Effector memory CD8-positive, alpha-beta T cell (primary cell): ENCODE measurements at places on chromosomes 12 and 14.
A peak's percentile ranks its signal among the peaks of the same experiment; 100 is the strongest.

DNA sequence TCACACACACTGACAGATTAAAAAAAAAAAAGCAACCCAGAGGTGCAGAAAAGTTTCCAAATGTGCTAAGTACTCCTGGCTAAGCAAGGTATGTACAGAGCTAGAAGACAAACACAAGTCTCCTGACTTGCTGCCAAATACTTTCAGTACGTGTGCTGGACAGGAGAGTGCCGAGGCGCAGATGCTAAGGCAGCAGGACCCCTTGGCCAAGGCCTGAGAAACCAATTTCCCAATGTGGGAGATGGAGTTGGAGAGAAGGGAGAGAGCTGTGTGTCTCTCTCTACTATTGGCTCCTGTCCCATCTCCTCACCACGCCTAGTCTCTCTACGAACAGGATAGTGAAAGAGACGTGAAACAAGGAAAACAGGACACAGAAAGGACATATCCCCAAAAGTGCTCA is 5.3 kb downstream of the SPRYD3 start:
- peaks cover 69% of the 10 kb centered on the region for H3K36me3 ChIP-seq
- H3K27ac ChIP-seq: no peak overlapping the region
- DNase-seq: no peak
- H3K27me3 ChIP-seq: no peaks in the 10 kb centered on the region
- H3K4me1 ChIP-seq: peaks cover 38% of the 10 kb centered on the region
- H3K4me3 ChIP-seq: no peak overlapping the region

DNA sequence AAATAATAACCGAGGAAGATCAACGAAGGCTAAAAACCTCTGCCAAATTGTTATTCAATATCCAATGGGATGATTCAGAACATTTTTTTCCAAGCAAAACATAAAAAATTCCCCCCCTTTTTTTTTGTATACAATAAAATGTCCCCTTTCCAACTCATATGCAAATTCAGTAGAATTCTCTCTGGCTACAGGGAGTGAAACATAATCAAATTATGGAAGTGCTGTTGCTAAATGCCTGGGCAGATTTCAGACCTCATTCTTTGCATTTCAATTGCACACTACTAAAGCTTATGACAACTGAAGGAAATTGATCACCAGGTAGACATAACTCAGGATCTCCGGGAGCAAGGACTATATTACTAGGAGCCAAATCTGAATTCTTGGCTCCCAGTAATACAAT is 51.0 kb downstream of the LMNTD1 start:
- H3K27me3 ChIP-seq: peaks cover 11% of the 10 kb centered on the region
- H3K36me3 ChIP-seq: no peaks in the 10 kb centered on the region
- no peak overlapping the region for H3K27ac ChIP-seq
- H3K4me3 ChIP-seq: no peak overlapping the region

DNA sequence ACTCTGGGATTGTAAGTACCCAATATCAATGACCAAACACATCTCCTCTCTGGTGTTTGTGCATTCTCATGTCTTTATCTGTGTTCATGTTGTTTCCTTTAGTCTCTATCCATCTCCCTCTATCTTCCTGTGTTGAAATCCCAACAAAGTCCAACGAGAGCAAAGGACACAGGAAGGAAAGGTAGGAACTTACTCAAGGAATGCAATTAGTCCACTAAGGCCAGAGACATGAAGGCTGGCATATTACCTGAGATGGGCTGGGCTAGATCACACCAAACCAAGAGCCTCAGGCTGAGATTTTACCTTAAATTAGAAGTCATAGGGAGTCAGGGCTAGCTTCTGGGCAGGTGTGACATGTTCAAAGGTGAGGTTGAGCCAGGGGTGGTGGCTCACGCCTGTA is 14.3 kb upstream of the LGALS3 start:
- H3K4me1 ChIP-seq: no peaks in the 10 kb centered on the region
- peaks cover 8% of the 10 kb centered on the region for H3K27me3 ChIP-seq
- H3K4me3 ChIP-seq: no peak overlapping the region
- H3K36me3 ChIP-seq: no peaks in the 10 kb centered on the region
- no peak for DNase-seq

- H3K27ac ChIP-seq: no peak overlapping the region
- no peak overlapping the region for H3K4me3 ChIP-seq
- H3K36me3 ChIP-seq: no peaks in the 10 kb centered on the region
- H3K27me3 ChIP-seq: peaks cover 29% of the 10 kb centered on the region
- H3K4me1 ChIP-seq: no peaks in the 10 kb centered on the region
- no peak for DNase-seq
Observed at GRCh38 chr12:79681008-79681590, 9.7 kb downstream of the PAWR start.

- peaks cover 30% of the 10 kb centered on the region for H3K36me3 ChIP-seq
- H3K27me3 ChIP-seq: no peaks in the 10 kb centered on the region
- no peak overlapping the region for H3K4me3 ChIP-seq
Observed at GRCh38 chr12:12487490-12487889, 75.2 kb downstream of the DUSP16 start.

DNA sequence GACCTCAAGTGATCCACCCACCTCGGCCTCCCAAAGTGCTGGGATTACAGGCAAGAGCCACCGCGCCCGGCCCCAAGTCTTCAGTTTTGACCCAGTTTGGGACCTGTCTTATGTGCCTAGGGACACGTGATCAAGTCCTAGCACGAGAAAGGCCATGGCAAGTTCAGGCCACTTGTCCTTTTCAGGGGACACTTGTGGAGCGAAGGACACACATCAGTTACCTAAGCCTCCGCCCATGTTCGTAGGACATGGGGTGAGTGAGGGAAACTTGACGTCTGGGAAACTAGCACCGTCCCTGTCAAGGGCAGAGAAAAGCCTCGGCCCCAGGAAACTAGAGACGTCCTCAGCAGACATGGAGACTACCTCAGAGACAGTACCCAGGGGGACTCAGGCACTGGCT is 60.7 kb downstream of the KDM2B start:
- peaks cover 53% of the 10 kb centered on the region for H3K36me3 ChIP-seq
- H3K27ac ChIP-seq: no peak overlapping the region
- no peak overlapping the region for H3K4me3 ChIP-seq
- H3K4me1 ChIP-seq: peaks cover 24% of the 10 kb centered on the region
- DNase-seq: no peak

DNA sequence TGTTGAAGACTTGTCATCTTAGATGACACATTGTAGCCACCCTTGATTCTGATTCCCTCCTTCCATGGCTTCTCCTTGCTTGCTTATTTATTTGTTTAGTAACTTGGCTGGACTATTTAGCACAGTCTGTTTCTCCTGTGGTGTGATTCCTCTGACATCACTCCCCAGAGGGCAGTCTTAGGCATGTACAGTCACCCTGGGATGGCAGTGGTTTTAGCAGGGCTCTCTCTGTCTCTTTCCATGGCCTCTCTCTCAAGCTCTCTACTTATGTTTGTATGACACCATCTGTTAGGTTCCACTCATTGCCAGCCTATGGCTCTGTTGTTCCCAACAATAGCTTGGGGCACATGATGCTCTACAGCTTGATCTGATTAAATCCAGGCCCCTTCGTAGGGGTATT is 158.3 kb downstream of the ADGRD1 start:
- H3K4me1 ChIP-seq: no peaks in the 10 kb centered on the region
- H3K27me3 ChIP-seq: peaks cover 49% of the 10 kb centered on the region
- H3K4me3 ChIP-seq: no peak overlapping the region
- no peak overlapping the region for H3K27ac ChIP-seq
- DNase-seq: no peak
- no peaks in the 10 kb centered on the region for H3K36me3 ChIP-seq

- DNase-seq: no peak
- peaks cover 47% of the 10 kb centered on the region for H3K36me3 ChIP-seq
- H3K27me3 ChIP-seq: no peaks in the 10 kb centered on the region
- H3K4me1 ChIP-seq: peaks cover 10% of the 10 kb centered on the region
- H3K4me3 ChIP-seq: no peak overlapping the region
- H3K27ac ChIP-seq: no peak overlapping the region
Observed at GRCh38 chr12:131774576-131775391, 53.4 kb upstream of the MMP17 start.

DNA sequence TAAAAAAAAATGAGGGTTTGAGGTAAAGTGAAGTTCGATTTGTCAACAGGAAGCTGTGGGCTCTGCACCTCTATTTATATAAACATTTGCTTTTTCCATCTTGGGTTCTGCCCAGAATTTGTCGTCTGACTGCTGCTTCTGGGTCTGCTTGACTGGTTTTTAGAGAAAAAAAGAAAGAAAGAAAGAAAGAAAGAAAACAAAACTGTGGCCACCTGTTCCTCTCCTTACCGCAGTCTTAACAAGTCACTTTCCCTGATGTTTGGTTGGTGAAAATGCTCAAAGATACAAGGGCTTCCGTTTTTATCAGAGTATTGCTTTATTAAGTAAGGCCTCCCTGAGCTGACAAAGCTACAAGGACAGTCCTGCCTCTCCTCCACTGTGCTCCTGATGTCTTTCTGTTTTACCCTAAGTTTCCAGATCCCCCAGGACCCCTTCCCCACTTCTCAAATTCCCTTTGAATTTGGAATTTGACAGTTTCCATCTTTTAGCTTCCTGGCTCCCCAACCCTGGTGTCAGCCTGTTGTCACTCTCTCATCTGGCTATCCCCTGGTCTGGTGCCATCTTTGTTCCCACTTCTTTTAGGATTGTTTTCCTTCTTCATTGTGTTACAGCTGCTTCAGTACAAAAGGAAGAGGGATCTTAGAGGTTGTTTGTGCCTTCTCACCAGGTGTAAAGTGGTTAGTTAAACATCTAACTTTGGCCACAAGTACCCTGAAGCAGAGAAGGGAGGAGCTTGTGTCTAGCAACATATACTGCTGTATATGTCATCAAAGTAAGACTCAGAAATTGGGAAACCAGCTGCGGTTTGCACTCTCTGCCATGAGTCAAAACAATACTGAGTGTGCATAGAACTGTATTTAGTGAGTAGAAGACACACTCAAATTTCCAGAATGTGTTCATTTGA is 18.0 kb downstream of the MFAP5 start:
- peaks cover 32% of the 10 kb centered on the region for H3K4me1 ChIP-seq
- peak; percentile 38 for DNase-seq

DNA sequence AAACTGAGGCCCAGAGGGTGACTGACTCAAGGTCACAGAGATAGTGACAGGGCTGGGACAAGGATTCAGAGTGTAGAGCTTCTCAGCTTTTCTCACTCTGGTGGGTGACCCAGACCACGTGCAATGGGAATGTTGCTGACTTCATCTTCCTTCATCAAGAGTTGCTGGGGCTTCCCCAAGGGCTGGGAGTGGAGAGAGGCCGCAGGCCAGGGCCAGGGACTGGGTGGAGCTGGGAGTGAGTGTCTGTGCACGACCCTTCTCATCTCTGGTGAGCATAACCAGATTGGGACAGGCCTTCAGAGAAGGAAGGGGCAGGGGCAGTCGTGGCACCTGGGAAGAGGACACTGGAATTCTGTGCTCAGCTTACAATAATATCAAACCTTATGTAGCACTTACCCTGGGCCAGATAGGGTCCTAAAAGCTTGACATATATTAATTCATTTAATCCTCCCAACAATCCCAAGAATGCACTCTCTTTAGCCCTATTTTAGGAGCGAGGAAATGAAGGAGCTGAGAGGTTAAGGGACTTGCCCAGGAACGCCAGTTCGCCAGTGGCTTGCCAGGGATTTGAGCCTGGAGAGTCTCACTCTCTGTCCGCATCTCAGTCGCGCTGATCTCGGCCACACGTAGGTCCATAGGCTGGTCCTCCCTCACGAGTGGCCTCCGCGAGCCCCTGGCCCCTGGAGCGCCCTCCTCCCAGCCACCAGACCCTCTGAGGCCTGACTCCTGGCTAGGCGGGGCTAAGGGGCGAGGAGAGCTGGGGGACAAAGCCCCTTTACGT is 15.8 kb downstream of the KRT18 start:
- no peak overlapping the region for H3K4me3 ChIP-seq
- DNase-seq: no peak
- no peaks in the 10 kb centered on the region for H3K4me1 ChIP-seq
- no peak overlapping the region for H3K27ac ChIP-seq

- H3K4me1 ChIP-seq: peaks cover 48% of the 10 kb centered on the region
- H3K27me3 ChIP-seq: peaks cover 9% of the 10 kb centered on the region
Observed at GRCh38 chr14:23663127-23663526, 27.0 kb downstream of the DHRS2 start.

- H3K27me3 ChIP-seq: no peaks in the 10 kb centered on the region
- no peaks in the 10 kb centered on the region for H3K36me3 ChIP-seq
- DNase-seq: no peak
- H3K4me1 ChIP-seq: peaks cover 28% of the 10 kb centered on the region
- no peak overlapping the region for H3K27ac ChIP-seq
- H3K4me3 ChIP-seq: no peak overlapping the region
Observed at GRCh38 chr14:97080991-97081390, 283.8 kb downstream of the VRK1 start.

DNA sequence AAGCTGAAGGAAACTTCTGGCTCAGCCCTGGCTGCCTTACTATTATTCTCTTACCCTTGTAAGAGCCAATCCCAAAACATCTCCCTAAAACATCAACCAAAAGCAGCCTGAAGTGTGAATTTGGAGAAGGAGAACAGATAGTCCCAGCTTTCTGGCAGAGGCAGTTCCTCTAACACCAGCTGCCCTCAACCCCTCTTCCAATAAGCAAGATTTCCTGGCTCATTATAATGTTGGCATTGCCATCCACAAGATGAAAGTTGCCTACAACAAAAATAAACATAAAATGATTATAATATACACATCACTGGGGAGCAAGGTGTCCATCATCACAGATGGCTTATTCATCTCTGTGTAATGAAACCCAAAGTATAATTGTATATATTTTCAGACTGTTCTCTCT is 352.5 kb upstream of the CCDC196 start:
- no peak overlapping the region for H3K27ac ChIP-seq
- H3K4me1 ChIP-seq: no peaks in the 10 kb centered on the region
- no peaks in the 10 kb centered on the region for H3K36me3 ChIP-seq
- peaks cover 15% of the 10 kb centered on the region for H3K27me3 ChIP-seq
- no peak for DNase-seq

DNA sequence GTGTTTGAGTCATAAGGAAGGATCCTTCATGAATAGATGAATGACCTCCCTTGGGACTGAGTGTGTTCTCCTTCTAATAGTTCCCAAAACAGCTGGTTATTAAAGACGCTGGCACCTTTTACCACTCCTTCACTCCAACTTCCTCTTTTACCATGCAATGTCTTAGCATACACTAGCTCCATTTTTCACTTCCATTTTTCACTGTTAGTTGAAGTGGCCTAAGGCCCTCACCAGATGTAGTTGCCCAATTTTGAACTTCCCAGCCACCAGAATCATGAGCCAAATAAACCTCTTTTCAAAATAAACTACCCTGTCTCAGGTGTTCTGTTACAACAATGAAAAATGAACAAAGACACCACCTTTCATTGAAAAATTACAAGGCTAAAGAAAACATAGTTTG is 64.7 kb downstream of the GPR65 start:
- no peak overlapping the region for H3K4me3 ChIP-seq
- no peak overlapping the region for H3K27ac ChIP-seq
- H3K27me3 ChIP-seq: peaks cover 6% of the 10 kb centered on the region

GRCh38 chr12:13104409-13104808 is 942 bp upstream of the GSG1 start:
- no peak overlapping the region for H3K27ac ChIP-seq
- H3K36me3 ChIP-seq: peaks cover 19% of the 10 kb centered on the region
- no peak overlapping the region for H3K4me3 ChIP-seq
- peaks cover 13% of the 10 kb centered on the region for H3K4me1 ChIP-seq
- H3K27me3 ChIP-seq: peaks cover 5% of the 10 kb centered on the region
